ENCODE measurements at places on chromosomes 3 and 15.

DNA sequence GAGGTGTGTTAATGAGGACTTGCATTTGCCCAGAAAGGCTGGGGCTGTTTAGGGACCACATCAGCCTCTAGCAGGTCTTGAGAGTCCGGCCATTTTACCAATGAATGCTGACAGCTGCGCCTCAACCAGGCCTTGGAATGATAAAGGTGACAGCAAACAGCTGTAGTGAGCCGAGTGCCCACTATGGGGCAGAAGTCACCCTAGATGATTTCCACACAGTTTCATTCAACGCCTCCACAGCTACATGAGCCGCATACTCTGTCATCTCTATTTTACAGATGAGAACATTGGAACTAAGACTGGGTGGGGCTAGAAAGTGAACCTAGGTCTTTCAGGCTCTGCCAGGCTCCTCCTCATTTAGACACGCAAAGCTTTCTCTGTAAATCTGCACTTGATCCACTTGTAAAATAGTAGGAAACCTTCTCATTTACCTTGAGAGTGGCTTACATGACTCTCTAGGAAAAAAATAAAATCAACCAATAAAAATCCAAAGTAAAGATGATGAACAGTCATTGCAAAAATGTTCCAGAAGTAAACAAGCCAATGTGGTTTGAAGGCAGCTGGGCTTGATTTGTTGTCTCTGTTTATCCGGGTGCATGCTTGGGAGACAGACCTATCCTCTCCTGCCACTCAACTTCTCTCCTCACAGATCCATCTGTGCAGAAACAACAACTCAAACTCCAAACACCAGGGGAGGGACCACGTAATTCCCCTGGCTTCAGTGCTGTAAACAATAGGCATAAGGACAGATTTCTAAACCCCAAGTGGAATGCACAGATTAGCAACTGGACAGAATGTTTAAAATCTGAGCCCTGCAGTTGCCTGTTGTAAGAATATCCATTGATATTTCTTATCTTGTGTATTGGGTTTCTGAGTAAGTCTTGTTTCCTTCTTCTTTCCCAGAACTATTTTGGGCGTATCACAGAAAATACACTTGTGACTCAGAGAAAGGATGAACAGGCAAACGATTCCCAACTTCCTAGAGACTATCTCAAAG lies 31.5 kb upstream of the LDHAL6B start:
- DNase-seq = no peak

DNA sequence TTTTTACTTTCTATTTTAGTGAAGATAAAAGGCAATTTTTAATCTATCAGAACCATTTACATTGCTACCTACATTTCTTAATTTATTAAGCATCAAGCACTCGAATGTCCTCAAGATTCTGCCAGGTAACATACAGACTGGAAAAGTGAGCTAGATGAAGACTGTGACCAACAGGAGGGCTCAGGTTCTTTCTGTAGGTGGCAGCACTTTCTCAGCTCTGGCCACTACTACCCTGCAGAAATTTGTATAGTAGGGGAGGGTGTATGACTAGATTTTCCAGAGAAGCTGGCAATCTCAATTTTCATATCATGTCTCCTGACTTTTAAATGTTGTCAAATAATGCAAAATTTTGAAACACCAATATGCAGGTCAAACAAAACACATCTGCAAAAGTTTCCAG lies 165.0 kb upstream of the SUCLG2 start:
- no peak for DNase-seq

GRCh38 chr3:136835089-136835812 lies 16.3 kb downstream of the SLC35G2 start:
- DNase-seq = no peak

GRCh38 chr15:58410353-58410752 lies 21.4 kb upstream of the LIPC start:
- no peak for DNase-seq

- no peak for DNase-seq
Observed at GRCh38 chr3:37130984-37131859, 43.2 kb downstream of the LRRFIP2 start.

- no peak for DNase-seq
Observed at GRCh38 chr15:69627548-69628158, 175.0 kb downstream of the RPLP1 start.

- DNase-seq = no peak
Observed at GRCh38 chr15:72184165-72184811, 13.3 kb downstream of the GRAMD2A start.

- DNase-seq = no peak
Observed at GRCh38 chr3:67015702-67016484, 17.8 kb downstream of the KBTBD8 start.

DNA sequence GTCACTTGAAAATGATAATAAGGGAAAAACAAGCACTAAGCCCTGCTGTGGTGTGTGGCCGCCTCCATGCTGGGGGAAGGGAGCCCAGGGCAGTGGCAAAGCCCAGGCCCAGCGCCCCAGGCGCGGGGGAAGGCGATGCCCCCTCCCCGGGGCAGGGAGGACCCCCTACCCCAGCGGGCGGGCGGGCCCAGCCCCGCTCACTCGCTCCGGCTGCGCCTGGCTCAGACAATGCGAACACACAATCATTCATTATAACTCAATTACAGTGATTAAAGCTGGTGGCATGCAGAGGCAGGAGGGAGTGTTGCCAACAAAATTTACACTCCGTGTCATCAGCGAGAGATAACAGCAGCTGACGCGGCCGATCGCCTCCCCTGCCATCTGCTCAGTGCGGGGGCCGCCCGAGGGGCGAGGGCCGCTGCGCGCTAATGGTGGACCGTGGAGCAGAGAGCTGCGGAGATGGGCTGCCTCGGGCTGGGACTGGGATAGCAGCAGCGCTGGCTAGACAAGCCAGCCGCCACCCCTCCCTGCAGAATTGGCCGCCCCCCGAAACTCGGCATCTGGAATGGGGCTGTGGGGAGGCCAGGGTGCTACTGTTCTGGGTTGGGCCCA lies 64.1 kb downstream of the TLE3 start:
- no peak for DNase-seq

- DNase-seq = no peak
Observed at GRCh38 chr15:74157868-74158827, 15.4 kb upstream of the ISLR start.

DNA sequence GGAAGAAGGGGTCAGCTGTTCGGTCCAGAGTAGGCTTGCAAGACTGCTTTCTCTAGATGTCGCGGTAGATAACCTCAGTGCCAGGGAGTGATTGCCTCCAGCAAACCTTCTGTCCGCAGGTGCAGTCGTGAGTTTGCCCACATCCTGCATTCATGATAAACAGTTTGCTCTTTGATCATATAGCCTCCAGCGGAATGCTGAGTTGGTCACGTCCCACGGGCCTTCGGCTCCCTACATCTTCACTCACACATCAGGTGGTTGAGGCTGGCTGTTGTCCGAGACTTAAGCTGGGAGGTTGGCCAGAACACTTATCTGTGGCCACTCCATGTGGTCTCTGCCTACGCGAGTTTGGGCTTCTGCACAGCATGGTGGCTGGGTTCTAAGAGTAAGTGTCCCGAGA lies 62.1 kb upstream of the NR2C2 start:
- DNase-seq = no peak

GRCh38 chr3:177431525-177432176 lies 234.4 kb upstream of the TBL1XR1 start:
- no peak for DNase-seq

DNA sequence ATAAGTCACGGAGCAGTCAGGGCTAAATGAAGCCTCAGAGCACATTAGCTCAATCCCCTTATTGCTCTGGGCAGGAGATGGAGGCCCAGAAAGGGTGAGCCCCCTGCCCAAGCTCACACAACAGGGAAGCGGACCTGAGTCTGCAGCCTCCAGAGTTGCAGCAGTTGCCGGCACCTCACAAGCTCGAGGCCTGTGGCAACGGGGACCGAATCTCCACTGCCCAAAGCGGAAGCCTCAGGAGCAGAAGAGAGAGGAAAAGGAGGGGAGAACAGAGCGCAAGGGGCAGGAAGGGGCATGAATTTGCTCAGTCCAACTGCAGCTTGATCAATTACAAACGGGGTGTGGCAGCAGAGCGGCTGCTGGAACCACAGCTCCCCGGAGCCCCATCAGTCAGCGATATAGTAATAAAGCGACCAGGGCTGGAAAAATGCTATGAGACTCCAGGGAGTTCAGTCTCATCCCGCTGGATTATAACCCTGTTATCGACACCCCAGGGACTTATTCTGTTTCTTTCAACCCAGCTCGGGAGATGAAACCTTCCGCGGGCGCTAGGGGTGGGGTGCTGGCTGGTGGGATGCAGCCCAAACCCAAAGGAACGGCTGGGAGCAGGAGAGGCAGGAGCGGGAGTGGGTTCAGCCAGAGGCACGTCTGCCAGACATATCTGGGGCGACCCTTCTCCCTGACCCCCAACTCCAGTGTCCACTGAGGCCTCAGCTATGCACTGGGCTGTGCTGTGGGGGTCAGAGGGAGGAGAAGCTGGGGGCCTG lies 219.7 kb upstream of the LINGO1 start:
- no peak for DNase-seq

GRCh38 chr3:179604321-179605078 lies at the start of the genes MRPL47 and NDUFB5:
Gene MRPL47 (minus strand): TSS chr3:179604638. CDS start chr3:179604624, 14 bp downstream.
Gene NDUFB5 (plus strand): TSS chr3:179604794. CDS start chr3:179604816, 22 bp downstream.
- DNase-seq = peak; percentile 83

GRCh38 chr15:99138491-99138982 lies 33.7 kb downstream of the SYNM start:
- DNase-seq = no peak

DNA sequence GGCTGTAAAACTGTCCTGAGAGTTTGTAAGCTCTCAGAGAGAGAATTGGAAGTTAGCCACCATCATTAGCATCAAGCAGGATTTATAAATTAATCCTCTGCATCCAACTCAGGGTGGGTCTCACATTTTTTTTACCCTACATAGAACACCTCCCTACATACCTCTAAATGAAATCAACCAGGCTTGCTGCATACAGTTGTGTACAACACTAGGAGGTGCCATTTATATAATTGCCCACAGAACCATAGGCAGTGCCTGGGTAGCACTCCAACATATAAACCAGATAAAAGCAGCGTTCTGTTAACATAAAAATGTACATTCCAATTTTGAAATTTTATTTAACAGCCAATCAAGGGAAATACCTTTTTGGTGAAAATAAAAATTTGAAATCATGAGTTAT lies 48.2 kb upstream of the SELENOK start:
- no peak for DNase-seq

GRCh38 chr3:62144482-62144881 lies 228.9 kb downstream of the FEZF2 start:
- DNase-seq = no peak

DNA sequence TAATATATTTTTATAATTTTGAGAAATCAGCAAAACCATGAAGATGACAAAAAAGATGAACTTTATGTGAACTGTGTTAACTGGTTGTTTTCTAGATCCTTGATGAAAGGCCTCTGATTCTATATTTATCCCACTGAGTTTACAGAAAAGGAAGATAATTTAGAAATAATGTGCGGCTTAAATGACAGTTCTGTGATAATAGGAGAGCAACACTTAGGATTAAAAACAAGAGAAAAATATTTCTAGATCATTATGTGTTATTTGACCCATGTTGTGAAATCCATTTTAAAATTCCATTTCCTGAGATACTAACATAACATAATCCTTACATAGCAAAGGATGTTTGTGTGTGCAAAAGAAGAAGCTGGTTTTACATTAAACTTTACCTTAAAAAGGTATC lies 598.0 kb downstream of the DIPK2A start:
- DNase-seq = no peak

- DNase-seq = no peak
Observed at GRCh38 chr15:68994981-68995761, 19.3 kb upstream of the NOX5 start.

GRCh38 chr3:78726545-78726944 lies 1041.3 kb downstream of the ROBO1 start:
- DNase-seq = no peak

GRCh38 chr15:22888120-22888859 lies 49.8 kb downstream of the NIPA2 start:
- DNase-seq = peak; percentile 81

- no peak for DNase-seq
Observed at GRCh38 chr3:136074546-136075170, 109.1 kb downstream of the PPP2R3A start.

GRCh38 chr3:126867863-126868200 lies 115.1 kb upstream of the PLXNA1 start:
- no peak for DNase-seq

DNA sequence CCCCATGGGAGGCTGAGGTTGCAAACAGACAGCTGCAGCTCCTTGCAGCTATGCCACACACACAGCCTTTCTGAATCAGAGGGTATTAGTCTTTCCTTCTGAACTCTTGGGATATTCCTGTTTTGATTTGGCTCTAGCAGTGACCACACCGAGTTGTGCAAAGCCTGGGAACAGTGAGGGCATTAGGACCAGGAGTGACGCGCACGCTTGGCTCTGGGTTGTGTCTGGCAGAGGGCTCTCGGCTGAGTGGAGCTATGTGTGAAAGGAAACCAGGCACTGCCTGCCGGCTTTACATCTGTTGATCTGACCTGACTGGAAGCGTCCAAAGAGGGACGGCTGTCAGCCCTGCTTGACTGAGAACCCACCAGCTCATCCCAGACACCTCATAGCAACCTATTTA lies at the start of gene GALNT15:
TSS of gene GALNT15 (plus strand) at position 292 of the 400 bp plus-strand sequence. CDS start 472 bp downstream, outside the sequence.
- peak; percentile 94 for DNase-seq

- DNase-seq = no peak
Observed at GRCh38 chr3:164222197-164222596, 856.1 kb downstream of the SI start.

GRCh38 chr3:45417930-45418847 lies 29.8 kb downstream of the LARS2 start:
- DNase-seq = no peak
